Activated CD8-positive, alpha-beta memory T cell treated with anti-CD3 and anti-CD28 coated beads, Interleukin-2, amount 10 ng/mL, durations not matched to agents 7 days and 5 days (primary cell): ENCODE measurements at places on chromosomes 5 and 9. TPM values are rescaled to one million over a fixed set of nuclear protein-coding genes. Genes with fewer than 3 reads are reported as not detected.
A peak's percentile ranks its signal among the peaks of the same experiment; 100 is the strongest.

Gene SPATA31A5
- not detected for total RNA-seq

Gene SPINK13
- not detected for total RNA-seq

Gene GPR151
- total RNA-seq: not detected

Gene TRAF1
- total RNA-seq: 114 TPM

Gene TMEM252
- total RNA-seq: not detected

Gene CRB2
- total RNA-seq: not detected

Gene SPATA31A3
- total RNA-seq: not detected

Gene FCN1
- total RNA-seq: not detected

Gene KIF12
- total RNA-seq: not detected

GRCh38 chr9:108416324-108416723, 439.5 kb downstream of the ACTL7B start:
- H3K27ac ChIP-seq: no peak overlapping the region
- DNase-seq: no peak
- no peaks in the 10 kb centered on the region for H3K27me3 ChIP-seq
- H3K4me3 ChIP-seq: no peak overlapping the region
- H3K36me3 ChIP-seq: no peaks in the 10 kb centered on the region
- H3K4me1 ChIP-seq: no peaks in the 10 kb centered on the region

GRCh38 chr5:4255441-4255840, 659.8 kb downstream of the IRX1 start:
- H3K27ac ChIP-seq: no peak overlapping the region
- H3K4me1 ChIP-seq: no peaks in the 10 kb centered on the region
- no peaks in the 10 kb centered on the region for H3K27me3 ChIP-seq
- H3K4me3 ChIP-seq: no peak overlapping the region
- peaks cover 2% of the 10 kb centered on the region for H3K36me3 ChIP-seq

DNA sequence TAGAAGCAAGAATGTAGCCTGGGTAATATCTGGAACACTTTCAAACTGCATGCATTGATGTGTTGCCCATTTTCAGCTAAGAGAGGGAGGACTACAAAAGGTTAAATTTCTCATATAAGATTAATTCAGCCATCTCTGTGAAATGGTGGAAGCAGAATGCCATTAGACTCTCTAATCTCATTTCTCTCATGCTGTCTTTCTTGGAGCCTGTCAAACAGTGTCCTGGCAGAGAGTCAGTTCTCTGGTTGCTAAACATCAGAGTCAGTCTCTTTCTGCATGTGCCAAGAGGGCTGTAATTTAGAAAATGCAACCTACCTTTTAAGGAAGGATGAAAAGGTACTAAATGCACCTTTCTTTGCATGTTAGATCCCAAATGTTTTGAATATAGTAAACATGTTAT, 910 bp upstream of the GARNL3 start:
- H3K4me1 ChIP-seq: no peaks in the 10 kb centered on the region
- no peak for DNase-seq
- H3K4me3 ChIP-seq: no peak overlapping the region
- no peak overlapping the region for H3K27ac ChIP-seq

DNA sequence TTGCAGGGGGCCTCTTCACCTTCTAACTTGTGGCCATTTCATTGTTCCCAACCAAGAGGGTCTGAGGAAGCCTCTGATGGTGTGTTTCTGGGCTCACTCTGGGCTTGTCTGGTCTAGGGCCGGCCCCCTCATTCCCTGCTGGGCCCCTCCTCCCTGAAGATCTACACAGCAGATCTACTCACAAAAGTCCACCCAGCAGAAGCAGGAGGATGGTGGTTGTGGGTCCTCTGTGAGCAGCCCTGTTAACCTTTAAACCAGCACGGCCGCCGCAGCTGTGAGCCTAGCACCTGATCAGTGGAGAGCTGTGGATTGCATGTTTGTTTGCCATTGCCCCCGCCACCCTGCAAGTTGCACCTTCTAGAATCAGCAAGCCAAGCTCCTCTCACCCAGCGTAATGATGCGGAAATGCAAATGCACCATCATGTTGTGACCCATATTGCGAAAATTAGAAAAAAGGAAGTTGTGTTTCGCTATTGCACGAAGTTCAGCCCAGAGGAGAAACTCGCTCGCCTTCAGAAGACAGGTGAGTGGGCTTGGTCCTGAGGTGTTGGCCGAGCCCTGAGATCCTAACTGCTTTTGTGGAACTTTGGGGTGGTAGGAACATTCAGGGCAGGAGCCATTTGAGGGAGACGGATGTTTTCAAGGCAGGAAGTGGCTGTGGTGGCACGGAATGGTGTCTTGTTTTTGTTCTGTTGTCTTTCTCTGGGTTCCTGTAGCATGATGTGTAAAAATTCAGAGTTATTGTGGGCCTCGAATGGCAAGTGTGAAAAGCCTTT, 16.7 kb downstream of the FGD3 start:
- H3K27me3 ChIP-seq: no peaks in the 10 kb centered on the region
- H3K36me3 ChIP-seq: peaks cover 46% of the 10 kb centered on the region
- peak overlapping the region; percentile 100 for H3K27ac ChIP-seq

GRCh38 chr5:87103616-87104287, 163.9 kb upstream of the RASA1 start:
- H3K36me3 ChIP-seq: peaks cover 7% of the 10 kb centered on the region
- no peak overlapping the region for H3K27ac ChIP-seq
- H3K4me1 ChIP-seq: peaks cover 6% of the 10 kb centered on the region
- H3K27me3 ChIP-seq: no peaks in the 10 kb centered on the region
- no peak for DNase-seq
- no peak overlapping the region for H3K4me3 ChIP-seq

DNA sequence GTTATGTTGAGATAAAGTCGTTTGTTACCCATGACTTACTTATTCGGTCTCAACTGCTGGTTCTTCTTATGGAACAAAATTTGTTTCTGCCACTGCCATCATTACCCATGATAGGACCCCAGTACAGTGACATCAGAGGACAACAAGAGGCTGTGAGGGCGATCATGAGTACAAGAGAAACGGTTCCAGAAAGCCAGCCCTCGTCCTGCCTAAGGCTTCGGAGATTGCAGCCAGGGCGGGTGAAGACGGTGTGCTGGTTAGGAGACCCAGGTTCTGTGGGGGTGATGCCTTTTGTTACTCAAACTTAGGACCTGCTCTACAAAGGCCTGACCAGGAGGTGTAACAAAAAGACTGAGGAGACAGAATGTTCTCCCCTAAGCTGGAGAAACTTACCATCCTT, 10.9 kb downstream of the FYB1 start:
- peak overlapping the region; percentile 66 for H3K4me3 ChIP-seq
- H3K4me1 ChIP-seq: peaks cover 91% of the 10 kb centered on the region
- DNase-seq: peak; percentile 78
- H3K27ac ChIP-seq: peak overlapping the region; percentile 95
- H3K36me3 ChIP-seq: peaks cover 1% of the 10 kb centered on the region
- no peaks in the 10 kb centered on the region for H3K27me3 ChIP-seq

- no peak for DNase-seq
- H3K36me3 ChIP-seq: no peaks in the 10 kb centered on the region
- H3K4me1 ChIP-seq: peaks cover 27% of the 10 kb centered on the region
- no peaks in the 10 kb centered on the region for H3K27me3 ChIP-seq
- H3K4me3 ChIP-seq: no peak overlapping the region
These were observed 197.7 kb downstream of the C9orf50 start for GRCh38 chr9:129423216-129423615.

- H3K27ac ChIP-seq: no peak overlapping the region
- H3K27me3 ChIP-seq: no peaks in the 10 kb centered on the region
- peaks cover 69% of the 10 kb centered on the region for H3K36me3 ChIP-seq
- no peaks in the 10 kb centered on the region for H3K4me1 ChIP-seq
- DNase-seq: no peak
These were observed 10.4 kb downstream of the ZNF189 start for GRCh38 chr9:101409079-101409477.

GRCh38 chr5:137629646-137630045, 106.2 kb downstream of the KLHL3 start:
- no peaks in the 10 kb centered on the region for H3K36me3 ChIP-seq
- no peaks in the 10 kb centered on the region for H3K27me3 ChIP-seq
- no peak for DNase-seq

DNA sequence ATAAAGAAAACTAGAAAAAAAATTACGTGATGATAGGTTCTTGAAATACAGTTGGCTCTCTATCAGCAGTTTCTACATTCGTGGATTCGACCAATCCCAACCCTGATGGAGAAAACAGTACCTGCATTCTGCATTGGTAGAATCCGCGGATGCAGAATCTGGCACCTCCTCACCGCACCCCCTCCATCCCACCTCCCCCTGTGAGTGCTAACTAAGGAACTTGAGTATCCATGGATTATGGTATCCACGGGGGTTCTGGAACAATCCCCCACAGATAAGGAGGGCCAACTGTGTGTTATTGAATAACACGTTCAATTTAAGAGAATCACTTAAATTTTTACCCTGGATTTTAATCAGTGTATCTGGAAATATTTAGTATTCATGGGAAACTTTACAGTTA, 10.5 kb upstream of the PSIP1 start:
- no peaks in the 10 kb centered on the region for H3K4me1 ChIP-seq
- H3K36me3 ChIP-seq: no peaks in the 10 kb centered on the region
- no peak overlapping the region for H3K27ac ChIP-seq
- peaks cover 7% of the 10 kb centered on the region for H3K27me3 ChIP-seq

GRCh38 chr9:12318732-12319685, 374.2 kb upstream of the TYRP1 start:
- no peak overlapping the region for H3K4me3 ChIP-seq
- H3K27me3 ChIP-seq: no peaks in the 10 kb centered on the region
- H3K4me1 ChIP-seq: no peaks in the 10 kb centered on the region
- DNase-seq: no peak

- H3K27ac ChIP-seq: no peak overlapping the region
- peaks cover 5% of the 10 kb centered on the region for H3K4me1 ChIP-seq
- DNase-seq: no peak
- no peaks in the 10 kb centered on the region for H3K27me3 ChIP-seq
- no peak overlapping the region for H3K4me3 ChIP-seq
These were observed 41.9 kb downstream of the HSDL2 start for GRCh38 chr9:112421771-112422222.

DNA sequence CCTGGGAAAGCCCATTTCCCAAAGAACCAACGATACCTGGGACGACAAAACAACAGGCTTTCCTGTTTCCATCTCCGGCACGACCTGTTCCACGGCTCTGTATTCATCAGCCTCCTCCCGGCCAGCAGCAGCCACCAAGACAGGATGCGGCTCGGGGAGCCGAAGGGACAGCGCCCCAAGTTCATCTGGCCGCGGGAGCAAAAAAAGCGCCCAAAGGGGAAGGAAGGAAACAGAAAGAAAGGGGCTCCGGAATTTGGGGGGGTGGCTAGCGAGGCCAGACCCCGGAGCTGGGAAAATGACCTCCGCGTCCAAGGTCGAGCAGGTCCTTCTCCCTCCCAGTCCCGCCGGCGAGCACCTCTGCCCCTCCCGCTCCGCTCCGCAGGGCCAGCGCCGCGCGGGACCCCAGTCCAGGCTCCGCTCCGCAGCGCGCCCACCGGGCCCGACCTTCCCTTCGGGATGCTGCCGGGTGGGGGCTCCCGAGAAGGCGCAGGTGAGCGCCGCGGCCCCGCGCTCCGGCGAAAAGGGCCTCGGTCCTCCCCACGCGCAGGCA, 608 bp downstream of the ELOVL7 start:
- H3K27me3 ChIP-seq: peaks cover 63% of the 10 kb centered on the region
- H3K27ac ChIP-seq: no peak overlapping the region
- DNase-seq: no peak
- H3K4me3 ChIP-seq: peak overlapping the region; percentile 73
- peaks cover 14% of the 10 kb centered on the region for H3K4me1 ChIP-seq
- no peaks in the 10 kb centered on the region for H3K36me3 ChIP-seq

DNA sequence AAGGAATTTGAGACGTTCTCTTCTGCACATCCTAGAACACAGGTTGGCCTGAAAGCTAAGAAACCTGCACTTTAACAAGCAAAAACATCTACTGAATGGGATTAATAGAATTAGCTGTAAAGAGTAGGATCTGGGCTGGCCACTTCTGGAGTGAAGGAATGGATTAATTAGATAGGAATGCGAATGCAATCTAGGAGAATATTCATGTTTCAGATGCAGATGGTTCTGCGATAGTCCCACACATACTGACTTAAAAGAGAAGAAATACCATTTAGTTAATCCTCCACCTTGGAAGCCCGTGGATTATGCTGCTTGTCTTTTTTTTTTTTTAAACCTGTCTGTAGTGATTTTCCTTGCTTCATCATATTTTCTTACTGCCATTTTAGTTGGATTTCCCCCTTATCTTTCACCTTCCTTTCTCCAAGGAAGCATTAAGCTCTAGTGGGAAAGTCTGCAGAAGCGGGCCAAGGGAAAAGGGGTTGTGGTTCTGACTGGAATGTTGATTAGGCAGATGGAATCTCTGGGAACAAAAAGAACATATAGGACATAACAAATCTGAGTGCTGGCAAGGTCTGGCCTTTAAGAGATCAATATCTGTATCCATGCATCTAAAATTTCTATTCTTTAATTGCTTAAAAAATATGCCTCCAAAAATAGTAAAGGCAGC, 152.4 kb downstream of the ALDH1A1 start:
- no peak overlapping the region for H3K27ac ChIP-seq
- DNase-seq: no peak
- H3K4me1 ChIP-seq: no peaks in the 10 kb centered on the region
- H3K36me3 ChIP-seq: no peaks in the 10 kb centered on the region
- H3K4me3 ChIP-seq: no peak overlapping the region

- no peaks in the 10 kb centered on the region for H3K36me3 ChIP-seq
- DNase-seq: no peak
- H3K4me3 ChIP-seq: no peak overlapping the region
- H3K27me3 ChIP-seq: peaks cover 6% of the 10 kb centered on the region
- no peak overlapping the region for H3K27ac ChIP-seq
These were observed 183.9 kb downstream of the LRRC70 start for GRCh38 chr5:62762503-62762902.

DNA sequence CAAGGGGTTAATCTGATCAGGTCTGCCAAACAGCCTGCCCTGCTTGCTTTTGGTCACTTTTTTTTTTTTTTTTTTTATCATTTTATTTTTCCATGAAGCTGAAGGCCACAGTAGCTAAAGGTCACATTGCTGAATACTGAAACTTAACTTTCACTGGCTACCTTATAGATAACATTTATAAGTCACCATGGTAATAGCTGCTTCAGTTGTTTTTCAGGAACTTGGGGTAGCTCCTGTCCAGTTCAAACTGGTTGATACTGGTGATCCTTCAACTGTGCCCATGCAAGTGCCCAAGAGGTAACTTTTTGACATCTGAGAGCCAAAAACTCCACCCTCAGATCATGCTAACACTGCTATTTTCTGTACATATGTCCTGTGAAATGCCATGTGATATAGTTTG, 68.3 kb upstream of the RGS7BP start:
- no peaks in the 10 kb centered on the region for H3K27me3 ChIP-seq
- H3K27ac ChIP-seq: no peak overlapping the region
- DNase-seq: no peak
- no peak overlapping the region for H3K4me3 ChIP-seq
- no peaks in the 10 kb centered on the region for H3K4me1 ChIP-seq

GRCh38 chr9:34139477-34140146, 13.1 kb upstream of the DCAF12 start:
- no peak overlapping the region for H3K4me3 ChIP-seq
- H3K27ac ChIP-seq: no peak overlapping the region
- H3K36me3 ChIP-seq: no peaks in the 10 kb centered on the region
- DNase-seq: no peak

- H3K4me1 ChIP-seq: no peaks in the 10 kb centered on the region
- H3K4me3 ChIP-seq: no peak overlapping the region
- no peaks in the 10 kb centered on the region for H3K36me3 ChIP-seq
- H3K27me3 ChIP-seq: no peaks in the 10 kb centered on the region
These were observed 123.4 kb upstream of the MAN2A1 start for GRCh38 chr5:109566361-109566760.

- DNase-seq: peak; percentile 93
- peak overlapping the region; percentile 51 for H3K4me3 ChIP-seq
- peaks cover 4% of the 10 kb centered on the region for H3K27me3 ChIP-seq
- peaks cover 40% of the 10 kb centered on the region for H3K4me1 ChIP-seq
These were observed 134.4 kb downstream of the AOPEP start for GRCh38 chr9:94860678-94861588.

GRCh38 chr5:76714751-76715485, 1.0 kb upstream of the F2R start:
- peak overlapping the region; percentile 89 for H3K4me3 ChIP-seq
- peaks cover 2% of the 10 kb centered on the region for H3K27me3 ChIP-seq
- H3K36me3 ChIP-seq: peaks cover 24% of the 10 kb centered on the region
- peak; percentile 74 for DNase-seq
